ENCODE measurements at places on chromosomes 6 and 20.
A peak's percentile ranks its signal among the peaks of the same experiment; 100 is the strongest.

DNA sequence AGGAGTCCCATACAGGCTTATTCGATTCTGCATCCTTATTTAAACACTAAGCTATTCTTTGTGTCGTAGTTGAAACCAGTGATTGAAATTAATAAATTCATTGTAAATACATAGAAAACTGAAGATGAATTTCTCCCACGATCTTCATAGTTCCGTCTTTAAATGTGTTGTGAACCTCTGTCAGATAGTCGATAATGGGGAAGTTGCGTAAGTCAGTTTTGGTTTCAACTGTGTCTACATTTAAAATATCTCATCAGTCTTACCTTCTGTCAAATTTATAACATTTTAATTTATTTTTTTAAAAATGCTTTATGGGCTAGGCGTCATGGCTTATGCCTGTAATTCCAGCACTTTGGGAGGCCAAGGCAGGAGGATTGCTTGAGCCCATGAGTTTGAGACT lies 12.7 kb downstream of the STX11 start:
- peak; percentile 63 for DNase-seq
- no peaks in the 10 kb centered on the region for H3K36me3 ChIP-seq
- peak overlapping the region; percentile 32 for H3K27ac ChIP-seq
- H3K4me3 ChIP-seq = no peak overlapping the region
- H3K27me3 ChIP-seq = no peaks in the 10 kb centered on the region
- peaks cover 17% of the 10 kb centered on the region for H3K4me1 ChIP-seq

GRCh38 chr6:21666201-21666691 lies 72.7 kb downstream of the SOX4 start:
- peaks cover 33% of the 10 kb centered on the region for H3K4me1 ChIP-seq
- peak; percentile 15 for DNase-seq
- H3K27ac ChIP-seq = no peak overlapping the region
- peak overlapping the region; percentile 40 for H3K4me3 ChIP-seq

GRCh38 chr20:18191306-18191705 lies 53.6 kb downstream of the KAT14 start:
- no peaks in the 10 kb centered on the region for H3K27me3 ChIP-seq
- no peak for DNase-seq
- no peak overlapping the region for H3K27ac ChIP-seq
- H3K36me3 ChIP-seq = peaks cover 8% of the 10 kb centered on the region

GRCh38 chr6:159943968-159944598 lies 24.8 kb upstream of the IGF2R start:
- no peaks in the 10 kb centered on the region for H3K27me3 ChIP-seq
- no peak for DNase-seq
- H3K4me3 ChIP-seq = no peak overlapping the region
- H3K27ac ChIP-seq = no peak overlapping the region
- H3K36me3 ChIP-seq = no peaks in the 10 kb centered on the region

- DNase-seq = peak; percentile 94
- H3K27me3 ChIP-seq = no peaks in the 10 kb centered on the region
- peak overlapping the region; percentile 91 for H3K27ac ChIP-seq
- H3K36me3 ChIP-seq = no peaks in the 10 kb centered on the region
Measured at GRCh38 chr20:34709831-34710567, 5.9 kb downstream of the TP53INP2 start.

DNA sequence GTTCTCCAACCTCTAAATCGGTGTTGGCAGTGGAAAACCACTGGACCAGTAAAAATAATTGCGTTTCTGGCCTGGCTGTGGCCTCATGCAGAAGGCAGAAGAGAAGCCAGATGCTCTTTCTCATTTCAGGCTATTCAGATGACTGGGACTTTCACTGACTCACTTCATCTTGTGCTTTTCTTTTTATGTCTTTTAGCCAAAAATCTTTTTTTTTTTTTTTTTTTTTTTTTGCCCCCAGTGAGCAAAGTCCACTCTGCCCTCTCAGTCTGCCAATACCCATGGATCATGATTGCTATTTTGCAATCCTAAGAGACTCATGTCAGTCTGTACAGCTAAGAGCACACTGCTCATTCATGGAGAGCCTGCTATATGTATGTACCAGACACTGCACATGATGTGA lies 962.5 kb downstream of the KIF16B start:
- no peaks in the 10 kb centered on the region for H3K4me1 ChIP-seq
- no peak overlapping the region for H3K27ac ChIP-seq
- DNase-seq = no peak
- H3K4me3 ChIP-seq = no peak overlapping the region
- no peaks in the 10 kb centered on the region for H3K36me3 ChIP-seq
